GM12864 (cell line): ENCODE measurements at places on chromosomes 5 and 9.

- no peak for DNase-seq
Measured at GRCh38 chr9:71524996-71525580, 243.2 kb downstream of the CEMIP2 start.

- no peak for DNase-seq
Measured at GRCh38 chr5:107401470-107402122, 269.1 kb downstream of the EFNA5 start.

DNA sequence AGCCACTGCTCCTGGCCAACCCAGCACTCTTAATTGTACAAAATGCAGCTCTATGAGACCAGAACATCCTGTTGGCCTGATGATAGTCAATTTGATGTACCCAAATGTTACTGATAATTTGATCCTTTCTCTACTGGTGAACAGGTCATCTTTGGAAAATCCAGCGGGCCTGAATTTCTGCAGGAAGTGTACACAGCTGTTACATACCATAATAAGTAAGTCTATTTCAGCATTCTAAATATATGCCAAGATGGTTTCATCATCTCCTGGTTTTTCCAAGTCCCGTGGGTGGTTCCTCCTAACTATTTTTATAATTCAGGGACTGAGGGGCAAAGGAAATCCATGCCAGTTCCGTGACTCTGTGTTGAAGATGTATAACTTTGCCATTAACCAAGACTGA is 155.4 kb downstream of the DOCK8 start:
- no peak for DNase-seq

DNA sequence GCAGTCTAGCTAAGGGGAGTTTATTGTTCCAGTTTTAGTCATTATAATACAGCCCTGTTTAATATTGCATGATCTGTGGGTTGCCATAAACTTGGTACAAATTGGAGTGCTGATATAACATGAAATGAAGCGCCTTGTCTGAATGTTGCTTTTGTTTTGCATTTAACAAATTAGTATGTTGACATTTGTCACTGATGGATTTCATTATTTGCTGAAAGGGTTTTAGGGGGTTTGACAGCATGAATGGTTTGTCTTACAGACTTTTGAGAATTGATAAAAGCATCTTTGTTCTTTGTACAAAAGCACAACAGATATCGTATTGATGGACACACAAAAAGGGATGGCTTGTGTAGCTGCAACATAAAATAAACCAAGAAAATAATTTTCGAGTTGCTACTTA is 178.3 kb downstream of the AOPEP start:
- no peak for DNase-seq

DNA sequence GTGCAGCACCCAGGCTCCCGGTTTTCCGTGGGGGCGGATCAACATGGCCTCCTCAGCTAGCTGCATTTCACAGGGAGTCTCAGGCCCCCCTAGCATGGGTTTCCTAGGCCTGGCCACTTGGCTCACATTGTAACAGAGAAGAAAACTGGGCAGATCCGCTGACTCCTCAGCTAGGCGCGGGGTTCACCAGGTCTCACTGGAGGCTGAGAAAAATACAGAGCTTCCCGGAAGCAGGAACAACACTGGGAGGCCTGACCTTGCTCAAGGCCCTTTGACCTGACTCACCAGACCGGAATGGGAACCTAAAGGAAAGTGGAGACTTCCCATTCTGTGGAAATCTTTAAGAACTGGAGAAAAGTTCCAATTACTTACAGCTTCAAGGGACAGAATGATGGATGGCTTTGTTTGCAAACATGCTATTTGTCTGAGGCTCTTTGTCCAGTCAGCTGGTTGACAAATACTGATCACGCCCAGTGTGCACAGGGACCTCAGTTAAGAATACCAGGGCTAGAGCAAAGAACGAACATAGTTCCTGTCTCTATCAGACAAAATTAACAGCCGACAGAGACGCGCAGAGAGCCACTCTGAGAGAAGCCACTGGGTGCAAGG is 88.7 kb upstream of the LRRTM2 start:
- DNase-seq = no peak

DNA sequence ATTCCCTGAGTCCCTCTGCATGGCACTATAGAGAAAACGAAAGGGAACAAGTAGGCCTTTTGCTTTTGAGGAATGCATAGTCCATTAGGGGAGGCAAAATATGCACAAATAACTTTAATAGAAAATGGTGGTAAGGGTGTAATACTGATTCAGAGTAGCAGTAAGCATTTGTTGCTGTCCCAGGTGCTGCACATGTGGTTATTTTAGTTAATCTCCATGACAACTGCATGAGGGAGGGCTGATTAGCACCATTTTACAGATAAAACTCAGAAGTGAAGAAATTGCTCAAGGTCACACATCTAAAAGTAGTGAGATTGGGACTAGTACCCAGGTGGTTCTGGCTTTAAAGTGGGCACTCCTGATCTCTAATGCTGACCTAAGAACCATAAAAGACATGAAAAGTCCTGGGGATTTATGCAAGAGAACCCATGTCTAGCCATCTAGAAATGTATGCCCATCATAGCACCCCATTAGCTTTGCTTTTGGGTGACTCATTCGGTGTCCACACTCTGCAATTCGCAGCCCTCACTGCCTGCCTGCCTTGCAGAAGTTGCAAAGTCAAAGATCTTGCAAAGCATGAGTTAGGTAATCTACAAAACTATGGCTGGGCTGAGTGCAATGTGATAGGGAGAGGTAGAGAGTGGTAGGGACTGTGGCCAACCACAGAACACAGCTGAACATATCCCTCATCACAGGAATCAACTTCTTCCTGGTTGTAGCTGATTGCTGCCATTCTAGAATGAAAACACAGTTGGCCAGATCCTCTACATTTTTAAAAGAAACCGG is 195.2 kb downstream of the PTTG1 start:
- DNase-seq = no peak

DNA sequence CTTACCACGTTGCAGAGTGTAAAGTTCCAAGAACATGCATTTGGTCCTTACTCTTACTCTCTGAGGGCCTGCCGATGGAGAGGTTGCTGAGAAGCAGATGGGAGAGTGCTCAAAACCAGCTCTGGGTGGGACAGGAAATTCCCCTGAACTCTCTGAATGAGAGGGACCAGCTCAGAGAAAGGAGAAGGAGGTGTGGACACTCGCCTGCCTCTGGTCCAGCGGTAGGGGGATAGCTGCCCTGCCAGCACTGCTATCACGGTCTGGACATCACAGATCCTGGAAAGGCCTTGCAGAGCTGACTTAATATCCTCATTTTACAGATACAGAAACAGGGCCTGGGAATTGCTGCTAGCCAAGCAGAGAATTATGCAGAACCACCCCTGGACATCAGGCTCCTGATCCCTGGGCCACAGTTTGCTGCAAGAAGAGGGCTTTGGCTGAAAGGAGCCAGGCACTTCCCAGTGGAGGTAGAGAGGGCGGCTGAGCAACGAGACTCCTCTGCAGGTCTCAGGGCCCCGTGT is 4.9 kb downstream of the TRAF1 start:
- no peak for DNase-seq

- DNase-seq = no peak
Measured at GRCh38 chr9:113151696-113152630, 1.2 kb downstream of the SLC31A2 start.

- no peak for DNase-seq
Measured at GRCh38 chr9:16594787-16595186, 275.7 kb downstream of the BNC2 start.

DNA sequence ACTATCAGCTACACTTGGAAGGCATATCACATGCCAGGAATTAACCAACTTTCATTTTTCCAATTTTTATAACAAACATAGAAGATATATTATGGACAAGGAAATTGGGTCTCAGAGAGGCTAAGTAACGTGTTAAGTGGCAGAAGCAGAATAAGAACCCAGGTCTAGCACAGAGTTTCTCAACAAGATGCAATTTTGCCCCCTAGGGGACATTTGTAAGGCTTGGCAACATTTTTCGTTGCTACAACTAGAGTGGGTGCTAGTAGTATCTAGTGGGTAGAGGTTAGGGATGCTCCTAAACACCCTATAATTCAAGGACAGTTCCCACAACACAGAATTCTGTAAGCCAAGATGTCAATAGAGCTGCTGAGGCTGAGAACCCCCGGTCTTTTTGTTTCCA is 180.6 kb downstream of the SNCAIP start:
- no peak for DNase-seq

- DNase-seq = no peak
Measured at GRCh38 chr5:177353093-177353492, 1.6 kb upstream of the LMAN2 start.

DNA sequence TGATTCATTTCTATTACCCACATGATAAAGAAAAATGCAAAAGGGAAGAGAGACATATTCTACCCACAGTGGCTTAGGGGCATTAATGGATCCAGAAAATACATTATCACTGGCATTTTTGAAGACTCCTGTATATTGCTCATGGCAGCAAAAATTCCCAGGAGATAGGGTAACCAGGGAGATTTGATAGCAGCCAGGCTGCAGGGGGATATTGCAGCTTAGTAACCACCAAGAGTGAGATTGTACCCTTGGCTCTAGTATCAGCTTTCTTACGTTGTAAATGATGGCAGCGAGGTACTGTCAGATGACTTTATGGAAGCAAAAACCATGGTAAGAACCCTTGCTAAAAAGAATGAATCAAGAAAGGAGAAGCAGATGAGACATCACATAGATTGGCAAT is 19.8 kb upstream of the ALDH1A1 start:
- DNase-seq = no peak

GRCh38 chr5:10580531-10581423 is 16.9 kb downstream of the ANKRD33B start:
- DNase-seq = no peak

DNA sequence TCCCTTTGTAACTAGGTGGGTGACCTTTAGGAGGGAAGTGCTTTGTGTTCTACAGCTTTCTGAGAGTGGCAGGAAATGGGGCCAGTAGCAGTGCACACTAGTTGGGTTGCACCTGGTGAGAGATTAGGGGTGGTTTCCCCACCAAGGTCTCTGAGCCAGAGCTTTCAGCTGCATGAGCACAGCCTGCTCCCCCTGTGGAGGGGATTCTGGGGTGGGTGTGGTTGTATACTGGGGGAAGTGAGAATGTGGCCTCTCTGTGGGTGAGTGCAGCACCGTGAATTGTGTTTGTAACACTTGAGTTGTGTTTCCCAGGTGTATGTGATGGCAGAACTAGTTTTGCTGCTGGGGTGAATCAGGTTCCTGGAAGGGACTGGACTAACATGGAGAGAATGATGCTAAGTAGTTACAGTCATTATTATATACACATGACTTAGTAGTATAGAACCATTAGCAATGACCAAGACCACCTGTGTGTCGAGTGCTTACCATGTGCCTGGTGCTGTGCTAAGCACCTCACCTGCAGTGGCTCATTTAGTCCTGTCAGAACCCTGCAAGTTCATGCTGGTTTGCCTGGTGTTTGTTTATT is 11.8 kb upstream of the CXXC5 start:
- DNase-seq = peak; percentile 98

GRCh38 chr5:56066931-56067450 is 72.2 kb upstream of the IL6ST start:
- DNase-seq = no peak

GRCh38 chr9:97802276-97802675 is 50.8 kb upstream of the FOXE1 start:
- DNase-seq = no peak

DNA sequence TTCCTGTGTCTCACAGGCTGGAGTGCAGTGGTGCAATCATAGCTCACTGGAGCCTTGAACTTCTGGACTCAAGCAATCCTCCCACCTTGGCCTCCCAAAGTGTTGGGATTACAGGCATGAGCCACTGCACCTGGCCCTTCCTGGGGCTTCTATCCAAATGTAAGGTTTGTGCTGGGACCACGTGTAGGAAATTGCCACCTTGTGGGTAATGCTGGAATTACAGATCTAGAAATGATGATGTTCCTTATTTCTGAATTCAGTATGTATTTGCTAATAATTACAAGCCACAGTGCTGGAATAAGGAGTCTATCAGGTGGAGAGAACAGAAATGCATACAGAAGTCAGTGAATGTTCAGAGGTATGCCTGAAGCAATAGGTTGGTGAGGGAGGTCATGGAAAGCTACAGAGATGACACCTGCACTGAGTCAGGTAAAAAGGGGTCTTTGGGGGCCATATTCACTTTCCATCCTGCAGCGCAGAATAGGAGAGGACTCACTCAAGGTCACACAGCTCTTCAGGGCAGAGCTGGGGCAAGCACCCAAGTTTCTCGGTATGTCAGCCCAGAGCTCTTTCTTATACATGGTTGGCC is 8.8 kb upstream of the IGFBPL1 start:
- no peak for DNase-seq

GRCh38 chr9:103881419-103881818 is 212.7 kb upstream of the SMC2 start:
- DNase-seq = no peak

DNA sequence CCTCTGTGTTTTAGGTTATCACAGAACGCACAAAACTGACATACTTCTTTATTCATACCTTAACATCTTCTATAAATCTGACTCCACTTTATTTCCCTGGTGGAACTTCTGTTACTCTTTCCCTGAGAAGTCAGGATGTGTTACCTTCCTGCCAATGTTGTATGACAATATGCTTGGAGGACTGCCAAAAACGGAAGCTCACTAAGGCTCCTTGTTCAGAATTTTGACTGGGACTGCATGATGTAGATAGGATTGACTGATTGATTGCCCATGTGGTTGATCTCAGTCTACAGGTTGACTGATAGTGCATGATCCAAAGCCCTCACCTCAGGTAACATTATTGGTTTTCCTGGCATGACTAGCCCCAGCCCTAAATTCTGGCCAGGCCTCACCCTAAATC is 319.4 kb downstream of the TLR4 start:
- DNase-seq = no peak

DNA sequence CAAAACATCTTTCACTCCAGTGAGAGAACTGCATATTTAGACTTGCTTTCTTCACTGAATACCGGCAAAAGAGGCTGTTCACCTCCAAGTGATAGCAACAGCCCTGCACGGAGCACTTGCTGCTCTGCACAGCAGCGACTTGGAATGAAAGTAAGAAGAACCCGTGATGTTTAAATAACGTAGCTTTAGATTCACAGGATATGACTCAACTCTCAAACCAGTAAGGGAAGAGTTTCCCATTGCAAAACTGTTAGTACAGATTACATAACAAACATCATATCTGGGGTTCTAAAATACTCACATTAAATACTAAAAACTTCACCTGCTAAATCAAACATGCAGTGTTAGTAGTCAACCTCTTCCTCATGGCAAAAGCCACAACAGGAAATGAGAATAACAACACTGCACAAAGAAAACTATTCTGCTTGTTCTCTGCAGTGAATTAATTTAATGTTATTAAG is 203.4 kb downstream of the MCTP1 start:
- DNase-seq = peak; percentile 73

- no peak for DNase-seq
Measured at GRCh38 chr9:69351227-69351626, 26.2 kb downstream of the ENTREP1 start.

- DNase-seq = no peak
Measured at GRCh38 chr9:105690742-105691141, 3.6 kb upstream of the TMEM38B start.

- DNase-seq = no peak
Measured at GRCh38 chr5:77239126-77239741, 28.8 kb downstream of the PDE8B start.
